Activated T-cell treated with anti-CD3 and anti-CD28 coated beads, Interleukin-2, amount 50 U/mL, for 48 hours (primary cell): ENCODE measurements at places on chromosomes 2 and 18.

GRCh38 chr18:13582178-13582670, 144.1 kb downstream of the FAM210A start:
- no peak for DNase-seq

DNA sequence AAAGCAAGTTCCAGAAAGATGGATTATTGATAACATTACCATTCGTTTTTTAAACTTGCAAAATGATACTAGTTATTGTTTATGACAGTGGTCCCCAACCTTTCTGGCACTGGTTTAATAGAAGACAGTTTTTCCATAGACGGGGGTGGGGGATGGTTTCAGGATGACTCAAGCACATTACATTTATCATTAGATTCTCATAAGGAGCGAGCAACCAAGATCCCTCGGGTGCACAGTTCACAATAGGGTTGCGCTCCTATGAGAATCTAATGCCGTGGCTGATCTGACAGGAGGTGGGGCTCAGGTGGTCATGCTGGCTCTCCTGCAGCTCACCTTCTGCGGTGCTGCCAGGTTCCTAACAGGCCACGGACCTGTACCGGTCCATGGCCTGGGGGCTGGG, 86.2 kb downstream of the BCL2 start:
- DNase-seq, result peak; percentile 53

DNA sequence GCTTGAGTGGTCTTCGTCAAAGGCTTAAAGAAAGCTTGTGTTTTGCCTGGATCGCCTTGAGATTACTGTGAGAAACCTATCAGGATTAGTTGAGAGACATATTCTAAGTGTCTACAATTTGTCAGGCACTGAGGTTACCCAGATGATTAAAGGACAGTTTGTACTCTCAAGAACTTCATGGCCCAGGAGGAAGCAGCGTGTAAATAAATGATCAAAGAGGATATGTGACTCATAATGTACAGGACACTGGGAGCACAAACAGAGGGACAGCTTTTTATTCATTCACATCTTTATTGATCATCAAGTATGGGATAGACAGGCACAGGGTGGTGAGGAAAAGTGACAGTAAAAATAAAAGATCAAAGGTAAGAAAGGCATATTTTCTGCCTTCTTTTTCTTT, 152.6 kb upstream of the FSHR start:
- DNase-seq, result no peak

GRCh38 chr2:205758051-205758450, 75.8 kb downstream of the NRP2 start:
- DNase-seq, result no peak

GRCh38 chr2:211351987-211352386, 795.6 kb downstream of the CPS1 start:
- DNase-seq, result no peak

DNA sequence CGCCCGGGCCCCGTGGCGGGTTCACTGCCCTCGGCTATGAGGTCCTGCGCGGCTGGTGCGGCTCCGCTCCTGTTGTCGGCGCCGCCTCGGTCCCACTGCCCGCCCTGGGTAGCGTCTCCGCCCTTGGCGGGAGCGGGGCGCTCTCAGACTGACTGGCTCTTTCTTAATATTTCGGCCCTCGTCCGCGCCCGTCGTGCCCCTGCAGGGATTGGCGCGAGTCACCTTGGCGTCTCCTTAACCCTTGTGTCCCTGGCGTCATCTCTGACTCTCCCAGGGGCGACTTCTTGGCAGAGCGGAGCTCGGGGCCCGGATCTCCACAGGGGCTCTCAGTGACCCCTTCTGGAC, 1.3 kb downstream of the PTMA start:
- no peak for DNase-seq
